ENCODE measurements at places on chromosomes 3 and 15.

- H3K27me3 ChIP-seq: no peaks in the 10 kb centered on the region
- H3K4me1 ChIP-seq: no peaks in the 10 kb centered on the region
- H3K36me3 ChIP-seq: no peaks in the 10 kb centered on the region
- no peak overlapping the region for H3K4me3 ChIP-seq
- H3K27ac ChIP-seq: no peak overlapping the region
These were observed 132.4 kb downstream of the RPL22L1 start for GRCh38 chr3:170737498-170738162.

- H3K27ac ChIP-seq: no peak overlapping the region
- H3K4me1 ChIP-seq: no peaks in the 10 kb centered on the region
- DNase-seq: no peak
- no peaks in the 10 kb centered on the region for H3K27me3 ChIP-seq
- no peaks in the 10 kb centered on the region for H3K36me3 ChIP-seq
- no peak overlapping the region for H3K4me3 ChIP-seq
These were observed 105.2 kb upstream of the EPHA3 start for GRCh38 chr3:89002191-89002590.

GRCh38 chr3:52551118-52551517 lies 14.7 kb downstream of the UQCC5 start:
- no peaks in the 10 kb centered on the region for H3K4me1 ChIP-seq
- H3K27me3 ChIP-seq: no peaks in the 10 kb centered on the region
- H3K4me3 ChIP-seq: no peak overlapping the region
- H3K36me3 ChIP-seq: peaks cover 42% of the 10 kb centered on the region

GRCh38 chr15:62059816-62060112 lies 483 bp downstream of the VPS13C start:
- DNase-seq: peak; percentile 72
- H3K27ac ChIP-seq: peak overlapping the region; percentile 91
- H3K4me1 ChIP-seq: no peaks in the 10 kb centered on the region
- H3K4me3 ChIP-seq: peak overlapping the region; percentile 73
